ENCODE measurements at places on chromosomes 6 and 20. TPM values are rescaled to one million over a fixed set of nuclear protein-coding genes. Genes with fewer than 3 reads are reported as not detected.

Gene PRL
- total RNA-seq = not detected

Gene PSMF1
- 120 TPM for total RNA-seq

Gene C20orf204
- total RNA-seq = 0.18 TPM

DNA sequence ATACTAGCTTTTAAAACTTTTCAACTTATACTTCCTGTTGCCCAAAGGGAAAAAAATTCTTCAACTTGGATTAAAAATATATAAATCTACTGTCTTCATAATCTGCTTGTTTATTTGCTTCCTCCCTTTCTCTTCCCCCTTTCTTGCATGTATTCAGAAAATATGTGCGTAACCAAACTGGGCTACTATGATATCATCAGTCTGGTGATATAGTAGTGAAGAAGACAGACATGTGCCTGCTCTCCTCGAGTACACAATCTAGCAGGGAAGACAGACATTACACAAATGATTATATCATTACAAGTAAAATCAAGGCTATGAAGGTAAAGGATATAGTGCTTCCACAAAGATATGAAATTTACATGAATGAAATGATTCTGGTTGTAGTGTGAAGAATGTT, 31.0 kb downstream of the IBTK start:
- DNase-seq = no peak

GRCh38 chr20:11832851-11833250, 84.8 kb upstream of the BTBD3 start:
- peak; percentile 41 for DNase-seq

GRCh38 chr20:54648421-54649142, 173.2 kb downstream of the DOK5 start:
- no peak for DNase-seq

DNA sequence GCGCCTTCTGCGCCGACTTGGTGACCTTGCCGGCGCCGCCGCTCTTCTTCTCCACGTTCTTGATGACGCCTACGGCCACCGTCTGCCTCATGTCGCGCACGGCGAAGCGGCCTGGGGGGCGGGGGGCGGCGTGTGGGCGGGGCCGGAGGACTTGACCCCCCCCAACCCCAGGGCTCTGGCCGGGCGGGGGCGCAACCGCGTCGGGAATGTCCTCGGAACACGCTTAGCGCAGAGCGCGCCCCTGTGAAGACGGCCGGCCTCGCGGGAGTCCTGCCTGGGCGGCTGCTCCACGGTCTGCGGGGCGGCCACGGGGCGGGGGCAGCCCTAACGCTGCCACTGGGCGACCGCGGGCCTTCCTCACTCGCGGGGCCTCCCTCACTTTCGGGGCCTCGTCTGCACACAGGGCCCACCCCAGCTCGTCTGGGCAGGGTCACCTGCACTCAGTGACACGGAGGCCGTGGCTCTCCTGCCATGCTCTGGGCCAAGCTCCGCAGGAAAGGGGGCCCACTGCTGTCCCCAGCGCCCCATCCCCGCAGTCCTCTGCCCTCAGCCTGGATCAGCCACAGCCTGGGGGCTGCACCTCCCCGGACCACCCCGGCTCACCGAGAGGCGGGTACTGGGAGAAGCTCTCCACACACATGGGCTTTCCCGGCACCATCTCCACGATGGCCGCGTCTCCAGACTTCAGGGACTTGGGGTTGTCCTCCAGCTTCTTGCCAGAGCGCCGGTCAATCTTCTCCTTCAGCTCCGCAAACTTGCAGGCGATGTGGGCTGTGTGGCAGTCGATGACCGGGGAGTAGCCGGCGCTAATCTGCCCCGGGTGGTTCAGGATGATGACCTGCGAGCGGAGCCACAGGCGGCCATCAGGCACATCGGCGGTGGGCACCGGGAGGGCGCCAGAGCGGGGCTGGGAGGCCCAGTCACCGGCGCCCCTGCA, 10.3 kb downstream of the EEF1A2 start:
- DNase-seq = no peak

- DNase-seq = no peak
Measured at GRCh38 chr6:34319471-34319885, 70.7 kb upstream of the SMIM29 start.

Gene GTF3C6
- 10.4 TPM for total RNA-seq

GRCh38 chr6:143697076-143697800, 19.5 kb downstream of the PHACTR2 start:
- DNase-seq = no peak

Gene CBLN4
- total RNA-seq = not detected

Gene COL12A1
- total RNA-seq = 502 TPM

GRCh38 chr6:7691675-7692452, 34.0 kb upstream of the BMP6 start:
- peak; percentile 50 for DNase-seq

DNA sequence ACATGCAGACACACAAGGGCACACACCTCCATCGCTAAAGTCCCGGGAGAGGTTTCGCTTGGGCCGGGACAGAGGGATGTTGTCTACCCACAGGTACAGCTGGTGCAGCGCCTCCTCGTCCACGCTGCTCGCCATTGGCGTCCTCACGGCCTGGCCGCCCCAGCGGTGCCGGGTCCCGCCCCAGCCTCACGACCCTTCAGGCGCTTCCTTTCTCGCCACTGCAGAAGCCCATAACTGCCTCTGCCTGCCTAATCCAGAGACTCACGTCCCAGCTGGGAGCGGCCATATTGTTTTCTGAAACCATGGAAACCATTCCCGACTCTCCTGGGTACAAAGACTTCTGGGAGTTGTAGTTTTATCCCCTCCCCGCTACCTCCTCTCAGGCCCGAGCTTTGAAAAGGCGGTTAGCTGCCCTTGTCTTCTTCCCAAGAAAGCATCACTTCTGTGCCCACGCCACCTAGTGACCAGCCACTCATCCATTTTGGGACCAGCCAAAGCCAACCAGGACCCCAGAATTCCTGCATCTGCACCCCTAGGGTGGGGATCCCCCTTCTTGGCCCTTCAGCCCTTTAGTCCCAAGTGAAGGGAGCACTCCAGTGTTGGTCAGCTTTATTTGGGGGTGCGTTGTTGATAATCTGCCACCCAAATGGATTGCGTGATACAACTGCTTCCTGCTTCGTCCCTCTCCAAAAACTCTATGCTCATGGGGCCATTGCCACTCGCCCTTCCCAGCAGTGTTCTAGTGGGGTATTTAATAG, at the start of gene SPEF1:
Gene SPEF1, minus strand, starts transcription at position 296 of the 758 bp plus-strand sequence. Its CDS starts 161 bp downstream, at position 135.
- peak; percentile 92 for DNase-seq

- peak; percentile 43 for DNase-seq
Measured at GRCh38 chr6:87483929-87484328, 11.2 kb downstream of the SLC35A1 start.

Gene PHACTR3
- not detected for total RNA-seq

- no peak for DNase-seq
Measured at GRCh38 chr6:131353106-131353505, 217.8 kb downstream of the AKAP7 start.

Gene PHF1
- total RNA-seq = 12.2 TPM

Gene PCNA
- total RNA-seq = 155 TPM

DNA sequence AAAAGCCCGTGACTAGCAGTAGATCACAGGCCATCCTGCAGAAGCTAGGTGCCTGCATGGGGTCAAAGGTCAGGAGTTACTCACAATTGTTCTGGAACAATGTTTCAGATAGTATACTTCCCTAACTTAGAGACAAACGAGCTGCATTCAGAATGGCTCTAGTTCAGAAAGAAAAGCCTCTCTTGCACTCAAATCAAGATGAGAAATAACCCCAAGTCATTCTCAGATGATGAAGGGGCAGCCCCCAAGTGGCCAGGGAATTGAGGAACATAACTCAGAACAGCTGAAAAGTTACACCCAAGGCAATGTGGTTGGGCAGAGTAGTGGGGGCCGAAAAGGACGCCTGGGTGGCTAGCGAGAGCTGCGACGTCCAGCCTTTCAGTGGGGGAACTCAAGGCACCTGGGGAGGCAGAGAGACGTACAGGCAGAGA, 27.8 kb downstream of the FYN start:
- no peak for DNase-seq

Gene LPA
- total RNA-seq = not detected

Gene LAMP5
- total RNA-seq = under 0.01 TPM

Gene KHDRBS2
- not detected for total RNA-seq

GRCh38 chr6:37272834-37273566, 15.1 kb upstream of the TMEM217 start:
- DNase-seq = no peak
